Activated naive CD8-positive, alpha-beta T cell treated with anti-CD3 and anti-CD28 coated beads, Interleukin-2, amount 50 U/mL, for 24 hours (primary cell): ENCODE measurements at places on chromosomes 2 and 18.

DNA sequence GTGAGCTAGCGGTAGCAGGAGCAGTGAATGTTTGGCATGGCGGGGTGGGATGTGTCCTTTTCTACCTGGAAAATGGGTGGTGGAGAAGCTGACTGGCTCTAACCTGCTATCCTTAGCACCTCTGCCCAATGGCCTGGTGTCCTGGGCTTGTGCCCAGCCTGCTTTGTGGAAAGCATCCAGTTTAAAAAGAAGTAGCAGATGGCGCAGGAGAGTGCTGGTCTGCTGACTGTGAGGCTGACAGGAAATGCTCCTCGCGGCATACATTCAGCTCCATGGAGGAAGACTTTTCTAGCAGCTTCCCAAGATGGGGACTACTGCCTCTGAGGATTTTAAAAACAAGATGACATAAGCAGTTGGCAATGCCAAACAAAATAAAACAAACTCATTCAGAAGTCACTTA is 56.2 kb upstream of the LYPD6B start:
- no peak for DNase-seq

- no peak for DNase-seq
These were observed 602.6 kb upstream of the VRK2 start for GRCh38 chr2:57443973-57444521.

DNA sequence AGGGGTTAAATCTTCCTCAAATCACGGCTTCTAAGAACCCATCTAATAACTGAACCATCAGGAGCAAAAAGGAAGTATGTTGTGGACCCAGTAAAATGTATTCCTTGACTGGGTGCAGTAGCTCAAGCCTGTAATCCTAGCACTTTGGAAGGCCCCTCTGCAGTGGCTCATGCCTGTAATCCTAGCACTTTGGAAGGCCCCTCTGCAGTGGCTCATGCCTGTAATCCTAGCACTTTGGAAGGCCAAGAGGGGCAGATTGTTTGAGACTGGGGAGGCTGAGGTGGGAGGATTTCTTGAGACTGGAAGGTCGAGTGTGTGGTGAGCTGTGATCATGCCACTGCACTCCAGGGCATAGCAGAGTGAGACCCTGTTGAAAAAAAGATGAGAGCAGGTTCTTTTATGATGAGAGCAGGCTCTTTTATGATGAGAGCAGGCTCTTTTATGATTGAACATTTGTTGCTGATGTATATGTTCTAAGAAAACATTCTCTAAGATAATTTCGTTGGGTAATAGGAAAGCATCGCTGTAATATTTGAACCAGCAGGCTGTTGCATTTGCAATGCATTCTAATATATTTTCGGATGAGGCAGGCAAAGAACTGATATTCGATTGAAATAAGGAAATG is 3.5 kb upstream of the PARD6G start:
- no peak for DNase-seq

DNA sequence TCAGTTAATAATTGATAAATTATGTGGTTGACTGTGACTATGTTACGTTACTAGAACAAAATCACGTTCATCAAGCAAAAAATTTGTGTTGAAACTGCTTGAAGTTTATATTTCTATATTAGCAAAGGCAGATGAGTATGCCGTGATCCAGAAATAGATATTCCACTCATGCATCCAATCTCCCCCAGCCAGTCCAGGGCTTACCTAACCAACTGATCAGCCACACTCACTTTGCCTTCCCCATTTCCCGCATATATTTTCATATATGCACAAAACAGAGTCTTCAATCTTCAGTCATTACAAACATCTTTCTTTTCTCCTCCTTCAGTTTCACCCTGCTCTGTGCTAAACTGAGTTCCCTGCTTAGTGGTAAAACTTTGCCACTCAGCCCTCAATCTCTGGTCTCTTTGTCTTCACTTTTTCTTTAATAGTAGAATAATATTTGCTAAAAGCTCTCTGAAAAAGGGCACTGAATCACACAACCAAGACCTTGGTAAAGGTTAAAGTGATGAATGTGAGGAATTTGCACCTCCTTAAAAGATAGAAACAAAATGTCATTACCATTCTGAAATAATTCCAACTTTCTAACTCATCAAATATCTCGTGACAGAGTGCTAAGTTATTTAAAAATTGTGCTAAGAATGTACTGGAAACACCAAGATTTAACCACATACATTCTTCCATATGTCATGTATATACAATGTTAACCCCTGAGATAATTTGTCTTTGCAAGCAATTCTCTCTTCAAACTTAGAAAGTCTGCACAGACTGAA is 893.2 kb upstream of the CRIM1 start:
- no peak for DNase-seq

GRCh38 chr18:41548521-41549260 is 406.3 kb upstream of the PIK3C3 start:
- DNase-seq: no peak

- no peak for DNase-seq
These were observed 307.6 kb upstream of the RAB12 start for GRCh38 chr18:8301427-8302172.
